Femur (tissue), 1 donor: ENCODE measurements at places on chromosomes 2 and 18.
A peak's percentile ranks its signal among the peaks of the same experiment; 100 is the strongest.

DNA sequence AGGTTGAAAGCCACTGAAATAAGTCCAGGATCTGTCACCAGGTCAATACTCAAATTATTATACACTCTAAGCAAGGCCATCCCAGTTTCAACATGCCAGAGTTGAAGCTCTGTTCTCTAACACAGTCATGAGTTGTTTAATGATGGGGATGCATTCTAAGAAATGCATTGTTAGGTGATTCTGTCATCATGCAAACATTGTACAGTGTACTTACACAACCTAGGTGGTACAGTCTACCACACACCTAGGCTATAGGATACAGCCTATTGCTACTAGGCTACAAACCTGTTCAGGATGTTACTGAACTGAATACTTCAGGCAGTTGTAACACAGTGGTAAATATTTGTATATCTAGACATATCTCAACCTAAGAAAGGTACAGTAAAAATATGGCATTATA lies 162.2 kb downstream of the BAZ2B start:
- no peak for DNase-seq

- DNase-seq, result no peak
Measured at GRCh38 chr18:28350821-28351220, 173.9 kb upstream of the CDH2 start.

- no peak for DNase-seq
Measured at GRCh38 chr2:104444889-104445288, 409.0 kb upstream of the POU3F3 start.

- DNase-seq, result no peak
Measured at GRCh38 chr18:23887035-23887434, 127.5 kb upstream of the TTC39C start.

DNA sequence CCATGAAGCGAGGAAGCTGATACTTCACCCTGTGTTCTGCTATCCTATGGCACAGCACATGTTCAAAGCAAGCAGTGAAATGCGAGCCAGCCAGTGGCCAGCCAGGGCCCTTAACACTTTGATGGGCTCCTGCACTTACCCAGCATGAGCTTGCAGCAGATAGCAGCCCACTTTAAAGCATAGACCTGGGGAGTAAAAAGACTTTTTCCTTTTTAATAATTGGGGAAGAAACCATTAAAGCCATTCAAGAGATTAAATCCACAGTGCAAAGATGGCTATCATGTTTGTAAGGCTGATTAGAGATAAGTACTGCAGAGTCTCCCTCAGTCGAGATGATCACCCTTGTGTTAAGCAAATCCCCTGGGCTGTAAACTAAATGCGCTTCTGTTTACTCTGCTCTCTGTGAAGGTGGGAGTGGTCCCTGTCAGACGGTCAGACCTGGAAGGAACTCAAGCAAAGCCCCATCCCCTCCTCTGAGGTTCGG lies 15.7 kb downstream of the CCBE1 start:
- DNase-seq, result no peak

DNA sequence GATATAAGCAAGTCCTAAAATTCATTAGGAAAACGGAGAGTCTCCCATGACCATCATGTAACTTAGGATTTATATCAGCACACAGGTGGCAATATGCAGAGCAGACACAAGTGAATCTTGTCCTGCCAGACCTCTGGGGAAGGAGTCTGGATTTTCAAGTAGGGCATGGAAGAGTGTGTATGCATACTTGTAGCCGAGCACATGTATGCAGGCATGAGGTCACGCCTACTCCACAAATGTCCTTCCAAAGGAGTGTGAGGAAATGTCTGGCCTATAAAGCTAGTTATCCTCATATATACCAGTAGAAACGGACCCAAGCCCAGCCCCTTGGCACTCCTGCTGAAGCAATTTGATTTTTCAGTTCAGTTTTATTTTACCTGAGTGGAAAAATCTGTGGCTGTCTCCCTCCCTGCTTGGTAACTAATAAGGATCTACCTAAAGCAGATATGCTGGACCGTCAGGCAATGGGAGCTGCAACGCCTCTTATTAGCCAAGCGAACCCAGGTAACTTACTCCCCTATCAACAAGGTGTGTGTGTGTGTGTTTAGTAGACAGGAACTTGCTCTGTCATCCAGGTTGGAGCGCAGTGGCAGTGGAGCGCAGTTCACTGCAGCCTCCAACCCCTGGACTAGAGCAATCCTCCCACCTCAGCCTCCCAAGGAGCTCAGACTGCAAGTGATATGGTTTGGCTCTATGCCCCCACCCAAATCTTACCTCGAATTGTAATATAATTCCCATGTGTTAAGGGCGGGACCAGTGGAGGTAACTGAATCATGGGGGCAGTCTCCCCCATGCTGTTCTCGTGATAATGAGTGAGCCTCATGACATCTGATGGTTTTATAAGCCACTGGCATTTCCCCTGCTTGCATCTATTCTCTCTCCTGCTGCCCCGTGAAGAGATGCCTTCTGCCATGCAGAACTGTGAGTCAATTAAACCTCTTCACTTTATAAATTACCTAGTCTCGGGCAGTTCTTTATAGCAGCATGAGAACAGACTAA lies 2.8 kb downstream of the STAT1 start:
- DNase-seq, result no peak

DNA sequence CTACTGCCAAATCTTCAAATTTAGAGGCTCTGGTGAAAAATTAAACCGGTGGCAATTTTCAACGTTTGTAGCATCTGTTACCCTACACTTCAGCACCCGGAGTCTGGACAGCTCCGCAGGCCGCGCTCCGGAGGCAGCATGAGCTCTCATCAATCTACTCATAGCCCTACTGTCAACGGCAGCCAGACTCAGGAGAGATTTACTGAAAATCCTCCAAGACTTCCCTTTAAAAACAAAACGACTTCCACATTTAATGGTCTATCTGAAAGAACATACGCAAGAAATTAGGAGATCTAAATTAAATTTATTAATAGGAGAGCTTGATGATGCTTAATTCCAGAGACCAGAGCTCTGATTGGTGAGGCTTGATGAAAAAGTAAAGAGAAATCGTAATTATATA lies 970 bp upstream of the ADCYAP1 start:
- peak; percentile 74 for DNase-seq

DNA sequence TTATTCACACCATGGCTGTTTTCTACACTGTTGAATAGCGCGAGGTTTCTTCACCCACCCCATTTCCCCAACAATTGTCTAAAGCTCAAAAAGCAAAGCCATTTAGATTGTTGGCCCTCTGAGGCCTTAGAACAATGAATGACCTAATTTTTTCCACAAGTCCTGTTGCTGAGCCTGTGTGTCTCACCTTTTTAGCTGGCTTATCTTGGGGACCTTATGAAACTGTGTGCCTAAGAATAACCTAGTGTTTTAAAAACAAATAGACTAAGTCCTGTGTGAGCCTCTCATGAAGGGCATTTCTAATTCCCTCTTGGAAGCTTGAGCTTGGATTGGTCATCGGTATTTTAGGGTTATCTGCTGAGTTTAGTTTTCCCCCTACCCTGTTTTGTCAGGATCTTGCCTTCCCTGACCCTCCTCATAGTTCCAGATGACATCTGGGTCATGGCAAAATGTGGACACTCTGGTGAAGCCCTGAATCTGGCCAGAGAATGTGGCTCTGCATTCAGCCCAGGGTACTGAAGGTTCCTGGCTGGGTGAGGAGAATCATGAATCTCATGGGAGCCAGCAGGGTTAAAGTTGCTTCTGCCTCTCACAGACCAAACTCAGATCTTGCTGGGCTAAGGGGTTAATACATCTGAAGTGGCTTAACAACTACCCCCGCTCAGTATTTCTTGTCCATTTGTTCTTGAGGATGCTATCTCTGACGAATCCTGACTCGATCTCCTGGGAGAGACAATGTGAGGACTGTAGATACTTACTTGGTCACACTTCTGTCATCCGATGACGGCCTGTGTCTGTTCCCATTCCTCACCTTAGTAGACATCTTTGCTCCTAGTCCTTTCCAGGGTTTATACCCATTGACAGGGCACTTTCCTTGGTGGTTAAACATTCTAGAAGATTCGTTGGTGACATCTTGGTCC lies 104.2 kb upstream of the MAP4K3 start:
- no peak for DNase-seq

- peak; percentile 81 for DNase-seq
Measured at GRCh38 chr2:190180313-190181122, 118.0 kb upstream of the MSTN start.

DNA sequence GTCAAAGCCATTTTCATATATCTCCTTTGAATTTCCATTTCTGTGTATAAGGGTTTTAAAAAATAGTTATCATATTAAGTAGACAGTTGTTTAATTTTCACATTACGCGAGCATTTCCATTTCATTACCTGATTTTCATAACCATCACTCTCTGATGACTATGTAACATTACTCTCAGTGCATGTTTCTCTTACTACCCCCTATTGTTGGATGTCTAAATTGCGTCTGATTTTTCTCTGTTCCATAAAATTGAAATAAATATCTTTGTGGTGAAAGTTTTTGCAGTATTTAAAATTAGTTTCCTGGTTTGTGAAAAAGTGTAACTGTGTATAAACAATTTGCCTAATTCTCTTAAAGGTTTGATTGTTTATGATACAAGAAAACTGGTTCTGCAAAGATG lies 123.8 kb downstream of the MYO1B start:
- no peak for DNase-seq

DNA sequence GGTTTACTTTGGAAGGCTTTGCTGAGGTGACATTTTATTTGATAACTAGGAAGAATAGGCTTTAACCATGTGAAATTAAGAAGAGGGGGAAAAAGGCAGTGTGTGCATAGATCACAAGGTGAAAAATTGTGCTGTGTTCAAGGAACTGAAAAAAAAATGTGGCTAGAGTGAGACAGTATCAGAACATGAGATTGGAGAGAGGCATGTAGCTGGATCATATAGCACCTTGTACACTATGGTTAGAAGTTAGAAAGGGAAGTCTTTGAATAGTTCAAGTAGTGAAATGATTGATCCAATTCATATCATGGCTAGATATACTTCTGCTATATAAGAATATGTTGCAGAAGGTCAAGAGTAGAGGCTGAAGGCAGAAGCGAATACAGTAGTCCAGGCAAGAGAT lies 12.3 kb upstream of the TNFRSF11A start:
- no peak for DNase-seq

- peak; percentile 72 for DNase-seq
Measured at GRCh38 chr18:33440060-33441043, at the start of gene CCDC178. CCDC178 (minus strand) TSS chr18:33440721; CDS start chr18:33412088, 28,633 bp downstream.
